Esophagus mucosa (tissue), 1 donor: ENCODE measurements at places on chromosomes 6 and 20. TPM values are rescaled to one million over a fixed set of nuclear protein-coding genes. Genes with fewer than 3 reads are reported as not detected.

- ATAC-seq = peak; percentile 86
Observed at GRCh38 chr6:30091577-30092381, 16.2 kb upstream of the RNF39 start.

- ATAC-seq = peak; percentile 81
Observed at GRCh38 chr6:16136621-16137450, 8.0 kb downstream of the MYLIP start.

SESN1 gene
- 8.2 TPM for total RNA-seq

SLC25A27 gene
- total RNA-seq = 3.4 TPM

TSPO2 gene
- not detected for total RNA-seq

GRCh38 chr6:37994223-37994622 is 174.7 kb downstream of the ZFAND3 start:
- ATAC-seq = no peak

DNA sequence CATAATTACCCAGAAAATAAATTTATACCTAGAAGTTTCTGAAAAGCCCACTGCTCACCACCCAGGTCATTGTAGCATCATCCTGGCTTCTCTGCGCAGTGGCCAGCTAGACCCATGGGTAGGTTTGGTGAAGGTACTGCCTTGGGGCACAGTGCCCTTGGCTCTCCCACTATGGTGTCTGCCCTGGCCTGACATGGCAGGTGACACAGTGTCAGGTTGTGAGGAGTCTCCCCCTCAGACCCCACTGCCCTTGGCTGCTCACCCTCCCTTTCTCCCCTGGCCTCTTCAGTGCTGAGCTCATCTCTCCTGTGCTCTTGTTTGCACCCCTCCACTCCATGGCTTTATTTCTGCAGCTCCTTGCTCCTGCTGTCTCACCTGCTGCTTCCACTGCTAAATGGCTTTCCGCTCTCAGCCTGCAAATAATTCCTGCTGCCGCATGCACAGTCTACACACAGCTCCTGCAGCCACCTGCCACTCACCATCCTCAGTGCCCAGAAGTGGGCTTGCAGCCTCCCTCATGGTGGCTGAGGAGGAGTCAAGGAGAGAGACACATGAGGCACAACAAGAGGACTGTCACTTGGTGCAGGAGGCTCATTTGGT is 313.4 kb upstream of the MOCS1 start:
- no peak for ATAC-seq

DNA sequence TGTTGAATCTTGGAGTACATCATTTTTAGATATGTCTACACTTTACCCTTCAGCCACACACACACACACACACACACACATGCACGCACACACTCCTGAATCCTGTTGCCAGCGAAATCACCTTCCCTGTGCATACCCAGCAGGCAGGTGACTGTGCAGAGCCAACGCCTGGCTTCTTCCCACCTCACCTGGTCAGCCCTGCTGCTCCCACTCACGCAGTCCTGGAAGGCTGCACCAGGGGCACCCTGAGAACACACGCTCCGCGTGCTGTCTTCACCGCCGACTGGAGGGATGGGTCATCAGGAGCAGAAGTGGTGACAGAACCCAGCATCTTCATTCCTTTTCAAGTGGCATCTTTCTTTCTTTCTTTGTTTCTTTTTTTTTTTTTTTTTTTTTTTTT is 94.6 kb downstream of the TBXT start:
- ATAC-seq = no peak

GRCh38 chr20:23243791-23244155 is 106.8 kb upstream of the NXT1 start:
- no peak for ATAC-seq

DNA sequence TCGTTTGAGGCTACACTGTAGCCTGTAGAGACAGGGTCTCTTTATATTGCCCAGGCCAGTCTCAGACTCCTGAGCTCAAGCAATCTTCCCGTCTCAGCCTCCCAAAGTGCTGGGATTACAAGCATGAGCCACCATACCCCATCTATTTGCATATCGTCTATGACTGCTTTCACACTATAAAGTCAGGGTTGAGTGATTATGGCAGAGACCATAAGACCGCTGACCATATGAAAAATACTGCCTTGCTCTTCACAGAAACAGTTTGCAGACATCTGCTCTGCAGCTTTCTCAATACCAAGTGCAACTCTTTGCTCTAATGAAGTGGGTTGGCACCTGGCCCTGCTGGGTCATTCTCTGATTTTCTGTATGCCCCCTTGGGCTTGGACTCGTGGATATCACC is 79.5 kb upstream of the PAK5 start:
- no peak for ATAC-seq

DNA sequence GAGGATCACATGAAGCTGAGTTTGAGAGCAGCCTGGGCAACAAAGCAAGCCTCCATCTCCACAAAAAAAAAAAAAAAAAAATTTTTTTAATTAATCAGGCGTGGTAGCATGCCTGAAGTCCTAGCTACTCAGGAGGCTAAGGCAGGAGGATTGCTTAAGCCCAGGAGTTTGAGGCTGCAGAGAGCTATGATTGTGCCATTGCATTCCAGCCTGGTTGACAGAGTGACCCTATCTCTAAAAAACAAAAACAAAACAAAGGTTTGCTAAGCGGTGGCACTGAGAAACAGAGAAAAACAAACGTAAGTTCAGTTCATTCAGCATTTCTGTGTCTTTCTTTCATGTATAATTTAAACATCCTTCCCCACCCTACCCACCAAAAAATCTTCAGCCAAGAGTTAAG is 78.4 kb downstream of the ANKS1A start:
- ATAC-seq = no peak
